ENCODE measurements at places on chromosomes 6 and 20. TPM values are rescaled to one million over a fixed set of nuclear protein-coding genes. Genes with fewer than 3 reads are reported as not detected.

The CFB gene
- total RNA-seq: 2.6 TPM

The TUBE1 gene
- 9.5 TPM for total RNA-seq

The ECT2L gene
- not detected for total RNA-seq

The OGFR gene
- 197 TPM for total RNA-seq

The SPATA25 gene
- total RNA-seq: 7.1 TPM

The LHFPL5 gene
- total RNA-seq: 0.16 TPM
